Posterior cingulate gyrus (tissue), 11 donors: ENCODE measurements at places on chromosomes 2 and 18.
A peak's percentile ranks its signal among the peaks of the same experiment; 100 is the strongest.

DNA sequence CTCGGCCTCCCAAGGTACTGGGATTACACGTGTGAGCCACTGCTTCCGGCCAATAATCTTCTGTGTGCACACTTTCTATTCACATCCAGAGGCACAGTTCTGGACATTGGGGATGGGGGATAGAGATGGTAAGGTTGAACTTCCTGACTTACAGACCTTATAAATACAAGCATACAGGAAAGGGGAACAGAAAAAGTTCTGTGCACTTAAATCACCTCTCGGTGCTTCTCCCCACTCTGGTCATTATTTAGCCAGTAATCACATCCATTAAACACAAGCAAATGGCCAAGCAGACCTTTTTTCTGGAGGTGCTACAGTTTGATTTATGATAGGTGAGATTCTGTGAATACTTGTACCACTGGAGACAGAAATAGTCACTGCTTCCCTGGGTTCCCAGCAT, 110.6 kb downstream of the CRIM1 start:
- no peak for DNase-seq

DNA sequence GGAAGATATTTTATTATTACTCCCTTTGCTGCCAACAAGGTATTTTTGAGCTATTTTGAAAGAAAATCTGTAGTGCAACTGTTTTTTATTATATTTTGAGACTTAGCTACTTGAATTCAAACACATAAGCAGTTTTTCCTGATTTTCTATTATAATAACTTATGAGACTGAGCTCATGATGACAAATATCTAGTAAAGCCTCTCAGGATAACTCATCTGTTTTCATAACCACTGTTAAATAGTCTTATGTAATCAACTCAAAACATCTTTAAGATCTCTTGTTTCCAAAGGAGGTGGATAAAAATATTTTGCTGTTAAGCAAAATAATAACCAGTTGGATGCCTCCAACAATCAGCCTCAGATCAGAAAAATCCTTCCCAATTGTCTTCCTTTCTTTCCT, 21.9 kb upstream of the PPP1CB start:
- DNase-seq, result no peak

GRCh38 chr18:32381761-32382160, 88.9 kb downstream of the GAREM1 start:
- no peak for DNase-seq

GRCh38 chr2:43006834-43007543, 214.6 kb upstream of the HAAO start:
- no peak for DNase-seq

DNA sequence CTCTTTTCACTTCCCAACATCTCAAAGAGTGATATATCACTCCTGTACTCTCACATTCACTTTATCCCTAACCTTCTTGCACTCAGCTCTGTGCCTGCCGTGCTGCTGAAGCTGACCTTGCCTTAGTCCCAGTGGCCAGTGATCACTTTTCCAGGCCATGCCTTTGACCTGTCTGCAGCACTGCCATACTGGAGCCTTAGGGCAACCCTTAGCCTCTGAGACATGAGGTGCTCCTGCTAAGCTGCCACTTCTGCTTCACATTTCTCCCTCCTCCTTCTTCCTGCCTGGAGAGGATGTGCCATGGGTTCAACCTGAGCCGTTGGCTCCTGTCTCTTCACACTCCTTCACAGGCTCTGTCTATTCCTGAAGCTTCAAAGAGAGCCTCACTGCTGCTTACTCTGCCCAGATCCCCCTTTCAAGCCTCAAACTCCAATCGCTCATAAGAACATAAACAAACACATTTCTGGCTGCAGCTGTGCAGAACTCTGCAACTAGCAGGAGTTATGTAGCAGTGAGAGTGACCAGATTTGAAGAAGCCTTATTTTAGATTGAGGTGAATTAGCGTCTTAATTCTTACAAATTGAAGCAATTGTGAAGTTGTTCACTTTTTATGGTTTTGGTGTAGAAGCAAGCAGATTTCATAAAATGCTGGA, 716.2 kb upstream of the FANCL start:
- DNase-seq, result no peak

GRCh38 chr2:124027182-124027581, 2.1 kb downstream of the CNTNAP5 start:
- DNase-seq, result peak; percentile 80
